ENCODE measurements at places on chromosomes 6 and 20. TPM values are rescaled to one million over a fixed set of nuclear protein-coding genes. Genes with fewer than 3 reads are reported as not detected.

DNA sequence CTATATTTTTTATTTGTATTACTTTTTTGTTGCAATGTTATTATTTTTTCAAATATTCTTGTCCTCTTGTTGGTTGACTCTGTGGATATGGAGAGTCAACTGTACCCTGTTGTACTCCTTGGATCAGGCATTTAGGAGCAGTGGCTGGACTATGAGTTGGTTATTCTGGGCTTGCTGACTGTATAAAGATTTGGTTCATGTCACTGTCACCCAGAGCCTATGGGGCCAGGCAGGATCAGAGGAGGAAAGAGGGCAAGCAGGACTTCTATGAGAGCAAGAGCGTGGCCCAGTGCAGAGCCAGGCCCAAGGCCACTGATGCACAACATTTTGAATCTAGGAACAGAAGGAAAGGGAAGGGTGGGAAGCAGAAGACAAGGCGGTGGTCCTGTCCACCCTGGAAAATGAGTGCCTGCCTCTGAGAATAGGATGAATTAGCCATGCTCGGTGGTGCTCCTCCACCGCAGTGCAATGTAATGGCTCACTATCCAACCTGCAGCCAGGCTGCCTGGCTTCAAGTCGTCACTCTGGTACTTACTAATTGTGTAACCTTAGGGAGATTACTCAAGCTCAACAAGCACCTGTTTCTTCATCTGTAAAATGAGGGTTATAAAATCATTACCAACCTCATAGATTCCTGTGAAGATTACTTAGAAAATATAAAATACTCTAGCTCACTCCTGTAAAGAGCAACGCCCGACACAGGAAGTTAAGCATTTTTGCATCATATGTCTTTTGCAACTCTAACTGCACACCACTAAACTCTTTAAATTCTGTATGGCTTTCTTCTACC is 192.1 kb downstream of the KCNQ5 start:
- H3K27me3 ChIP-seq: no peaks in the 10 kb centered on the region
- no peak overlapping the region for H3K27ac ChIP-seq
- H3K36me3 ChIP-seq: no peaks in the 10 kb centered on the region
- H3K4me1 ChIP-seq: no peaks in the 10 kb centered on the region

GRCh38 chr6:144843701-144844100 is 558.6 kb downstream of the UTRN start:
- DNase-seq: no peak
- H3K4me1 ChIP-seq: peaks cover 4% of the 10 kb centered on the region
- H3K36me3 ChIP-seq: peaks cover 8% of the 10 kb centered on the region
- no peak overlapping the region for H3K27ac ChIP-seq
- H3K27me3 ChIP-seq: no peaks in the 10 kb centered on the region

DNA sequence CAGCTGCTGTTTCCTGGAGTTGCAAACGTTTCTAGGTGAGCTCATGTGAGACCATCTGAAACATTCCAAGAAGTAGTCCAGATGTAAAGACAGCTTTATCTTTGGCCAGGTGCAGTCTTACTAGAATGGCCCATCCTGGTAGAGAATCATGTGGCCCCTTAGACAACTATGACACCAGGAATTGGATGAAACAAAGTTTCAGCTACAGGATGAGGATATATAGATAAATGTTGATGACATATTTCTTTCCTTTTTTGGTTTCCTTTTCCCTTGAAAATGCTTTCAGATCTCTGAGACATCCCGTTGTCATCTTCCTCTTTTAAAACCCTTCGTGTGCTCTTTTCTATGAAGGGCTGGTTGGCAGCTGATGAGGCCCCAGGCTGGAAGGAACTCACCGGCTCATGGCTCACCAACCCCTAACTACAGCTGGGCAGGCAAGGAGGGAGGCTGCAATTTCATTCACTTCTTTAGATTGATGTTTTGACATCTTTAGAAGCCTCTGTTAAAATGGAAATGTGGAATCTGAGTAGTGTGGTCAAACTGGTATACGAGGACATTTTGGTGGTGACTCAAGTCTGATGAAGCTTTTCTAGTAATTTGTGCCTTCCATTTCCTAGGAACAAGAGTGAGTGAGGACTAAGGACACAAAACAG is 167.9 kb upstream of the TNFAIP3 start:
- peak overlapping the region; percentile 39 for H3K4me3 ChIP-seq
- DNase-seq: no peak
- H3K27me3 ChIP-seq: peaks cover 20% of the 10 kb centered on the region
- H3K4me1 ChIP-seq: peaks cover 18% of the 10 kb centered on the region

GRCh38 chr6:97702248-97702647 is 419.2 kb upstream of the MMS22L start:
- H3K4me1 ChIP-seq: no peaks in the 10 kb centered on the region
- no peak for DNase-seq
- H3K36me3 ChIP-seq: no peaks in the 10 kb centered on the region
- no peak overlapping the region for H3K27ac ChIP-seq
- H3K4me3 ChIP-seq: no peak overlapping the region
- no peaks in the 10 kb centered on the region for H3K27me3 ChIP-seq

DNA sequence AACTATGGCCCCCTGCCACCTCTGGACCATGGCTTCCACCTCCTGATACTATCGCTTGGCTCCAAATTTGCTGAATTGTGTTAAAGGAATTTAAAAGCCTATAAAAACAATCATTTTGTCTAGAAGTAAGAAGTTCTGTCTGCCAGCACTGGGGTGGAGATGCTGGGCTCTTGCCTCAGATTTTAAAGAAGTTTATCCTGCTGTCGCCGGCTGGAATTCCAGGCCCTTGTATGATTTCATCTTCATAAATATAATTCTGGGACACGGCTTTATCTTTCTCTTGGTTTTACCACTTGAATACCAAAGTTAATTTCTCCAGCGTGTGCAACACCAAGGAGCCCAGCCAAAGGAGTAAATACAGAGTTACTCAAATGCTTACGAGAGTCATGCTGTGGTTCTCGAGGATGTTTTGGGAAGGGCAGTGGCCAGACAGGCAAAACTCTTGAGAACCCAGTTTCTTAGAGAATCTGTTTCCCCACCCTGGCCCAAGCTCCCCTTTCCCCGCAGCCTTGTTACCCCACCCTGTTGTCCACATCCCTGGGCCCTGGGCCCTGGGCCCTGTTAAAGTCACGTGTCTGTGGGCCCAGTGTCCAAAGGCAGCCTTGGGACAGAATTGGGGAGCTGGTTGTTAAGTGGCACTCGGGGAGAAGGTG is 31.9 kb downstream of the C6orf89 start:
- peaks cover 6% of the 10 kb centered on the region for H3K36me3 ChIP-seq
- H3K27me3 ChIP-seq: no peaks in the 10 kb centered on the region
- peak overlapping the region; percentile 29 for H3K27ac ChIP-seq
- DNase-seq: no peak
- H3K4me3 ChIP-seq: no peak overlapping the region
- H3K4me1 ChIP-seq: peaks cover 19% of the 10 kb centered on the region

DNA sequence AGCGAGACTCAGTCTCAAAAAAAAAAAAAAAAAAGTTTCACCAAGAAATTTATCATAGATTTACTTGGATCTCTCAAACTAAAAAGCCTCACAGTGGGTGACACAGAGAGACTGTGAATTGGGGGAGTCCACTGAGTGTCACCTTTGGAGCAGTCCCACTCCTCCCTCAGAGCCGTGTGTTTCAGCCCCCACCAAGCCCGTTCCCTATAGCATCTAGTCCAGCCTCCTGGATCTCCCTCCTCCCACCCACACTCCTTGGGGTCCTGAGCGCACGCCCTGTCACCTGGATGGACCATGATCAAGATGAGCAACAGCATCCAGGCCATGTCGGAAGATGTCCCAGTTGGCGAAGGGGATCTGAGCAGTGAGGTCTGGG is 422 bp downstream of the NCR3 start:
- no peak for DNase-seq
- H3K36me3 ChIP-seq: peaks cover 4% of the 10 kb centered on the region
- peak overlapping the region; percentile 75 for H3K27ac ChIP-seq
- H3K27me3 ChIP-seq: no peaks in the 10 kb centered on the region

Gene ANKRD66
- not detected for total RNA-seq

Gene TRAPPC3L
- 3.5 TPM for total RNA-seq

All from T-helper 17 cell (primary cell).